ENCODE measurements at places on chromosomes 12 and 14.

DNA sequence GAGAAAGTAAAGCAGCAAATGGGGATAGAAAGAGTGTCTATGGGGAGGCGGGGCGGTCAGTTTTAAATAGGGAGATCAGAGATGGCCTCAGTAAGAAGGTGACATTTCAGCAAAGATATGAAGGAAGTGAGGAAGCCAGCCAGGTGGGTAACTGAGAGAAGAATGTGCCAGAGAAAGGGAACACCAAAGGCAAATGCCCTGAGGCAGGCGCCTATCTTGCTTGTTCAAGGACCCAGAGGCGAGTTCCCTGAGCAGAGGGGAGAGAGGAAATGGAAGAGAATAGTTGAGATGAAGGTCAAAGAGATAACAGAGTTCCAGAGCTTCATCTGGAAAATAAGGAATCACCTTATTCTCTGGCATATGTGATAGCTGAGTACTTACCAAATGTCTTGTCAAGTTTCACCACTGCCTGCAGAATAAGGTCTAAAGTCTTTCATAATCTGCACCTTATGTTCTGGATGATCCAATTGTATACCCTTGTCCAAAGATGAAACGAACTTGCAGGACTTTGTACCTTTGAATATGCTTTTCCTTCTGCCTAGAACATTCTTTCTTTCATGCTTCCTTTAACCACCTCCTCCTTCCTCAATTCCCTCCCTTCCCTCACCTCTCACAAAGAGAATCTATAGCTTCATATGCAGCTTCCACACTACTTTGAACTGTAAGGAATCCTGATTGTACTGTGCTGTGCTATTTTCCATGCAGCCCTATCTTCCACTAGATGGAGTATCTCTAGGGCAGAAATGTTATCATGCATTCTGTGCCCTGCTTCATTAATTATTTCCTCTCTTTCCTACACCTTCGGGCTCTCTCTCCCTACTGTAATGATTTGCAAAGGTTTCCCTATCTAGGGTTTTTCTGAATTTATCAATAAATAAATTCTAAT is 38.5 kb downstream of the GNPTAB start:
- DNase-seq = no peak

DNA sequence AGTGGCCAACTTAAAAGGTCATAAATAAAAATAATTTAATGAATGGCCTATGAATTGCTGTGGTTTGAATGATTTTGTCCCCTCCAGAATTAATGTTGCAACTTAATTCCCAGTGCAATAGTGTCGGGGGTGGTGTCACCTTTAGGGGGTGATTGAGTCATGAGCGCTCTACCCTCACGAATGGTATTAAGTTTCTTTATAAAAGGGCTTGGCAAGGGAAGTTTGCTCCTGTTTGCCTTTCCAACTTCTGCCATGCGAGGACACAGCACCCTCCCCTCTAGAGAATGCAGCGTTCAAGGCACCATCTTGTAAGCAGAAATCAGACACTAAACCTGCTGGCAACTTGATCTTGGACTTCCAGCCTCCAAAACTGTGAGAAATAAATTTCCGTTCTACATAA is 253.3 kb downstream of the ATXN7L3B start:
- no peak for DNase-seq

- no peak for DNase-seq
These were observed 437.1 kb upstream of the TBX3 start for GRCh38 chr12:115121053-115121452.

GRCh38 chr14:105527381-105527825 is 1.0 kb downstream of the TMEM121 start:
- DNase-seq = no peak

DNA sequence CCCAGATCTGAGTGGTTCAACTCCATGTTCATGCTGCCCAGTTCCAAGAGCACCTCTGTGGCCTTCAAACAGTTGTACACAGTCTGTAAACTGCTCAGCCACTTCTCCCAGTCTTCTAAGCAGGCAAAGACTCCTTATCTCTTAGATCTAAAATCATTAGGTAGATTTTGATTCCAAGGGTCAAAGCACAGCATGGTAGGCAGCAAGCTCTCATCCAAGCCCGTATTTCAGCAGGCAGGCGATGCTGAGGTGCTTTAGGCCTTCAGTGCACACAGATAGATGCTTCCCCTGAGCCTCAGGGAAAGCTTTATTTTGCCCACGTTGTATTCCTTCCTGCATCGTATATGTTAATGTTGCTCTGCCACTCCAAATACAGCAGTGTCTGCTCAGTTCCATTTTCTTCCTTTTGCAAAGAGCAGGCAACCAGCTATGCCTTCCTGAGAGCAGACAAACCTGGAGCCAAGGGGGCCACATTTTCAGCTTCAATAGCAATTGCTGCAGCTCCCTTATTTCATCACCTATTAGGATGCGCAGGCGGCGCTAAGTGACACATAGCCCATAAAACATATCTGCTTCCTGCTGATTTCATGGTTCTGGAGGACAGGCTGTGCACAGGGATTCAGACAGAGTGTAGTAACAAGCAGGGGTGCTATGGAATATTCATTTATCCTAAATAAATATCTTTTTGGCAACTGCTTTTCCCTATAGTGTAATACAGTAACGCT is 67.5 kb downstream of the ETV6 start:
- peak; percentile 18 for DNase-seq

GRCh38 chr14:76194327-76194726 is 42.6 kb downstream of the GPATCH2L start:
- no peak for DNase-seq

DNA sequence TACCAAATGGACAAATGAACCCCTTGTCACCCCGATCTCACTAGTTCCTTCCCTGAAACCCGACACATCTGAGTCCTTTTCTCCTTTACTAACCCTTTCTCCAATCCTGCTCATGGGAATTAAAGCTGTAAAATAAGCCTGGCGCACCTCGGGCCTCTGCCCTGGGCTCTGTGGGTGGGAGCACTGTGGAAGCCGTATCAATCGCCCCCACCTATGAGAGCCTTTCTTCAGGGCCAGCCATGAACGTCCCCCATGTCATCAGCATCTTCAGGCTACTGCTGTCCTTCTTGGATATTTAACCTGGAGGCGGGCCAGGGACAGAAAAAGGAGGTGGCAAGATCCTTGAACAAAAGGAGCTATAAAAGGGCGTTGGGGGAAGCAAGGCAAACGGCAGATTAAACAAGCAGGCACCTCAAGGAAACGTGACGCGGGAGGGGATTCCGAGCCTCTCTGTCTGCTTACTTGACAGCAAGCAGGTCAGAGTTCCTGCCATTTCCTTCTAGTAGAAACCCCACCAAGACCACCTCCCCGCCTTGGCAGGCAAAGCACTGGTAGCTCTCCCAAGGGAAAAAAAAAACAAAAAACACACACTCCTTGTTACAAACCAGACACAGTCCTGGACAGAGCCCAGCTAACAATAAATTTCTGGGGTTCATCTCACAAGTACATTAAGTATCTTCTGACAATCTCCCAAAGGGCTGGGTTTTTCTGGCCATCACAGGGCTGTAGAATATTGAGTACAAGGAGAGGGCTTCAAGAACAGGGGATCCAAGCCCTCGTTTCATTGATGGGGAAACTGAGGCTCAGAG is 62.9 kb downstream of the DPF3 start:
- DNase-seq = no peak

GRCh38 chr14:68823434-68824206 is 30.8 kb upstream of the ZFP36L1 start:
- DNase-seq = no peak

DNA sequence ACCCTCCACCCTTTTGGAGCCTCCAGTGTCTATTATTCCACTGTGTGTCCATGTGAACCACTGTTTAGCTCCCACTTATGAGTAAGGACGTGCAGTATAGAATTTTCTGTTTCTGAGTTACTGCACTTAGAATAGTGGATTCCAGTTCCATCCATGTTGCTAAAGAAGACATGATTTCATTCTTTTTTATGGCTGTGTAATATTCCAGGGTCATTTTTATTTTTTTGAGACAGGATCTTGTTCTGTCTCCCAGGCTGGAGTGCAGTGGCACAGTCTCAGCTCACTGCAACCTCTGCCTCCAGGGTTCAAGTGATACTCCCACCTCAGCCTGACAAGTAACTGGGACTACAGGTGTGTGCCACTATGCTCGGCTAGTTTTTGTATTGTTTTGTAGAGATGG is 31.6 kb downstream of the EML1 start:
- no peak for DNase-seq
